Right renal pelvis (tissue), 4 donors: ENCODE measurements at places on chromosomes 1 and 21. TPM values are rescaled to one million over a fixed set of nuclear protein-coding genes. Genes with fewer than 3 reads are reported as not detected.

DCST1 gene
- polyA plus RNA-seq: 0.27 TPM

- DNase-seq: no peak
These were observed 294.5 kb downstream of the VAV3 start for GRCh38 chr1:107670397-107671040.

- no peak for DNase-seq
These were observed 723.1 kb downstream of the MATN1 start for GRCh38 chr1:30000266-30000665.

COL9A2 gene
- 32.0 TPM for polyA plus RNA-seq

DNA sequence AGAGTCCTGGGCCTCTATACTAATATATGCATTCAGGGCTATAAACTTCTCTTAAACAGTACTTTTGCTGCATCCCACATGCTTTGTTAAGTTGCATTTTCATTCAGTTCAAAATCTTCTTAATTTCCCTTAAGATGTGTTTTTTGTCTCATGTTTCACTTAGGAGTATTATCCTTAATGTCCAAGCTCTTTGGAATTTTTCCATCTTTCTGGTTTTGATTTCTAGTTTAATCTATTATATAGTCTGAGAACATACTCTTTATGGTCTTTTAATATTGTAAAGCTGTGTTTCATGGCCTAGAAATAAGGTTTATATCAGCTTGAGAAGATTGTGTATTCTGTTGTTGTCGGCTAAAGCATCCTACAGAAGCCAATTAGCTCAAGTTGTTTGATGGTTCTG lies 1041.8 kb downstream of the PLA2G4A start:
- no peak for DNase-seq

GPR52 gene
- not detected for polyA plus RNA-seq
